Activated CD4-positive, alpha-beta T cell treated with anti-CD3 and anti-CD28 coated beads, Interleukin-2, amount 10 ng/mL, durations not matched to agents 7 days and 5 days (primary cell): ENCODE measurements at places on chromosomes 1 and 21. TPM values are rescaled to one million over a fixed set of nuclear protein-coding genes. Genes with fewer than 3 reads are reported as not detected.

The FRRS1 gene
- 1.7 TPM for total RNA-seq

The ADCY10 gene
- total RNA-seq = 0.15 TPM

The RIMS3 gene
- total RNA-seq = 5.4 TPM

The HFM1 gene
- not detected for total RNA-seq

The ZNF436 gene
- 6.7 TPM for total RNA-seq

The ACTL8 gene
- not detected for total RNA-seq

The DNAJC28 gene
- 0.58 TPM for total RNA-seq

The MATN1 gene
- total RNA-seq = not detected

The CRTC2 gene
- 107 TPM for total RNA-seq

The VANGL2 gene
- 0.04 TPM for total RNA-seq

The TENT5C gene
- 13.3 TPM for total RNA-seq

The SLC22A15 gene
- 0.81 TPM for total RNA-seq

The SLC2A5 gene
- total RNA-seq = not detected

The TIAM1 gene
- 59.1 TPM for total RNA-seq

The TMEM51 gene
- total RNA-seq = not detected

The PRAMEF18 gene
- total RNA-seq = not detected

The TNFAIP8L2 gene
- total RNA-seq = 33.7 TPM

The DUSP10 gene
- total RNA-seq = 11.3 TPM

The RGSL1 gene
- total RNA-seq = not detected

The PRRX1 gene
- total RNA-seq = not detected

The C1QA gene
- total RNA-seq = not detected

The FAM151A gene
- total RNA-seq = not detected
